ENCODE measurements at places on chromosomes 12 and 14. TPM values are rescaled to one million over a fixed set of nuclear protein-coding genes. Genes with fewer than 3 reads are reported as not detected.
A peak's percentile ranks its signal among the peaks of the same experiment; 100 is the strongest.

DNA sequence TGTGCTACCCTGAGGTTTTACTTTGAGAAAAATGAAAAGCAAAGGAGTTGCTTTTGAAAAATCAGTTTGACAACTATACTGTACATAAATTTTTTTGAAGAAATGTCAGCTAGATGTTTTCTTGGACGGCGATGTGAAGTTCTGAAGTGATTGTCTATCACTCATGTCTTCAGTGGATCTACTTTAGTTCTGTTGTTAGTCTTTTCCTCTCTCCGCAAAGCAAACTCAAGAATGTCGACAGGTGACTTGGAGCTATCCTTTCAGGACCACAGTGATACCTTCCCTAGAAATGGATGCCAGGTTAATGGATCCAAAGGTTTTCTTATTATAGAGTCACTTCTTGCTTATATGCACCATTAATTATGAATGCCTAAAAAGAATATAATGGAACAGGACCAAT, 1.2 kb downstream of the PTPRO start:
- no peak for DNase-seq

- peak; percentile 54 for DNase-seq
These were observed 1.3 kb downstream of the BBS10 start for GRCh38 chr12:76346798-76347420.

DNA sequence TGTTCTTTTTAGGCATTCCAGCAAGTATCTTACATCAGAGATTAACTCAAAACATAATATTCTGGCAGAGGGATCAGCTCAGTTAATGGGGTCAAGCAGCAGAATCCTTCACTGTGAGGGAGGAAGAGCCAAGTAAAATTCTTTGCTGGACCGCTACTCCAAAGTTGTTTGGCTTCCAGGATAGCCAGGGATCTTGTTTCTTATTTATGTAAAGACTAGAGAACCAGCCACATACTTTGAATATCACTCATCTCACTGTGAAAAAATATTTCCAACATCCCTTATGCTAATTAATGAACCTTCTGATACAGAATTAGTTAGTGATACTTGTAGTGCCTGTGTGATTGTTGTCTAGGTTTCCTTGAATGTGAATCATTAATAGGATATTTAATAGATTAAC, 94.2 kb downstream of the PLEKHA5 start:
- no peak for DNase-seq

DNA sequence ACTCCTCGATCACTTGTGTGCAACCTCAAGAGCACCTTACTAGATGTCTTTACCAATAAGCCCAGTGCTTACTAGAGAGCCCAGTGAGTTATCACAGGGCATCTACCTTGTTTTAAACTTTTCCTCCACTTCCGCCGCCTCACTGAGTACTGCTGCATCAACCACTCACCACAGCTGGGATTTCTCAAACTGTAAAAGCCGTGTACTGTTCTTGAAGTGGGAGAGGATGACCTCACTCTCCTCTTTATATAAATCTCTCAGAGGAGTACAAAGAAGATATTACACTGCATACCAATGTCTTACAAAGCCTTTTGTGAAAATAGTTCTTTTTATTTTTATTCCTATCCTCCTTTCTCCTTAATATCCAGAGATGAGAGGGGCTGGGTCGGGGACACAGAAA, 94.1 kb downstream of the PLCZ1 start:
- DNase-seq: no peak

DNA sequence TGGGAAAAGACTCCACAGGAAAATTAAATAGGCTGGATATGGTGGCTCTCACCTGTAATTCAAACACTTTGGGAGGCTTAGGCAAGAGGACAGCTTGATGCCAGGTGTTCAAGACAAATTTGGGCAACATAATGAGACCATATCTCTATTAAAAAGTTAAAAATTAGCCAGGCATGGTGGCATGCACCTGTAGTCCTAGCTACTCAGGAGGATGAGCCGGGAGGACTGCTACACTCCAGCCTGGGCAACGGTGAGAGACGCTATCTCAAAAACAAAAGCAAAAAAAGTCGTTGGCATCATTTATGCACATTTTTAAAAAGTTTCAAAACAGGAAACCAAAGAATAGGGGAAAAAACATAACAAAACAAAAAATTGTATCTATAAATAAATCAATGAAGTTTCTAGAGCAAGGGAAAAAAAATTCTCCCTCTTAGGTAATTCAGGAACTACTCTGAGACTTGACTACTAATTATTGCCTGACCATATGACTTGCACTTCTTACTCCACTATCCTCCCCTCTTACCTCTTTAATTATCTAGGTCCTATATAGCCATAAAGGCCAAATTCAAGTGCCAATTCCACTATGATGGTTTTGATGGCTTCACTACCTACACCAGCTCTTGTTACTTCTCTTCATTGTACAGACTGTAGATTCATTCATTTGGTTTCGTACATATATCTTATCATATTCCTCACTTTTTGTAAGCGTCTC, 1.6 kb downstream of the METTL3 start:
- no peak for DNase-seq

- DNase-seq: no peak
These were observed 95.5 kb upstream of the GARIN6 start for GRCh38 chr12:99552022-99552421.

GRCh38 chr12:116171549-116171948, 105.9 kb downstream of the MED13L start:
- DNase-seq: no peak

DNA sequence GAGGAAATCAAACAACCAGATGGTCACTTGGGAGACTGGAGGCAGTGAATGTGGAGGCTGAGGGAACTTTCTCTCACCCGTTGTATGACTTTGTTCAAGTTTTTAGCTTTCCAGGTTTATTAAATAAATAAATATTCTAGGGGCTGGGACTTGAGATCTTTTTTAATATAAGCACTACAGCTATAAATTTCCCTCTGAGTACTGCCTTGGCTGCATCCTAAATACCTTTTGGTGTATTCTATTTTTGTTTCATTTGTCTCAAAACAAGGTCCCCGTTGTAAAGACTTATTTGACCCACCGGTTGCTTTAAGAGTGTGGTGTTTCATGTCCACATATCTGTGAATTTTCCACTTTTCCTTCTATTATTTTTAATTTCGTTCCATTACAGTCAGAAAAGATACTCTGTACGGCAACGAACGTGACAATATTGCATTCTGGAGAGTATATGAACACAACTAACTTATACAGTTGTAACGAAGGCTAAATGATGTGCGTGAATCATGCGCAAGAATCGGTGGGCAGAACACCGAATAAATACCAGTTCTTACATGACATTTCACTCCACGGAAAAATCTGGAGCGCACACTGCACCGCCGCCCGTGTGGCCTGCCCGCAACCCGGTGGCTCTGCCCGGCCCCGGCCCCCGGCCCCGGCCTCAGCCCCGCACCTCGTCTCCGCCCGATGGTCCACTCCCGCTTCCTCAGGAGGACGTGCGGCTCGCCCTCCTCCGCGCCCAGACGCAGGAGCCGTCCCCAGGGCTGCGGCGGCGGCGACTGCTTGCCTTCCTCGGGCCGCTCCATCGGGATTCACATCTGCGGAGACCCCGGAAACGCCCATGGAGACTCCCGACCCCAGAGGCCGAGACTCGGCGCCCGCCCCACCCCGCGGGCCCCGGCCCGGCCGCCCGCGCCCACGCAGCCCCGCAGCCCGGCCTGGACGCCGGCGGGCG, 602 bp downstream of the CHFR start:
- DNase-seq: no peak

DNA sequence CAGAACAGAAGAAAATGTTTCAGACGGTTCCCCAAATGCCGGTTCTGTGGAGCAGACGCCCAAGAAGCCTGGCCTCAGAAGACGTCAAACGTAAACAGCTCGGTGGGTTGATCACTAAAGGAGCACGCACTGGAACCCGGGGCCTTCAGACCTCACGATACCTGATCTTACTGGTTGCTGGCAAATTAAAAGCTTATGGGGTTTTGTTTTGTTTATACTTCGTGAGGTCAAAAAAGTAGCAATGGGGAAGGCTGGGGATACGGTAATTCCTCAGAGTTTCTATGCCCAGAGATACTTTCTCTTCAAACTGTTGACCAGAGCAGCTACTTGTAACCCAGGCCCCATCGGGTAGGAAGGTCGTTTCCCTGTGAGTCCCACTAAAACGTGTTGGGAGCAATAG, 1.7 kb downstream of the CDKN1B start:
- no peak for DNase-seq

- no peak for DNase-seq
These were observed 60.3 kb downstream of the PHLDA1 start for GRCh38 chr12:75971253-75971652.

DNA sequence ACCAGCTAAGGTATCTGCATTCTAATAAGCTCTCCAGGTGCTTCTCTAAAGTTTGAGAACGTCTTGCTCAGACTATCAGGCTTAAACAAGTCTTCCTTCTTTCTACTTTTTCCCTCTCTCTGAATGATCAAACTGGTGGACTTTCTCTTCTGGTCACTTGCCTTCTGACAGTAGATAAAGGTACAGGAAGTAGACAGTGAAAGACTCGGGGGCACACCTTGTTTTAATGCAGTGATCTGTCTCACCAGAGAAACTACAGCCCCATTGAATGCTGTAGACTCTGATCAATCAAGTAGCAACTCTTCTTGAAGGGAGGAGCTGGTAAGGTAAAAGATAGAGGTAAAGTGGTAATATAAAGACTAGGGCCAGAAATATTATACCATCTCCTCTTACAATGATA, 48.1 kb upstream of the ATXN7L3B start:
- no peak for DNase-seq

RNASE7 gene
- not detected for total RNA-seq

GPR84 gene
- 0.49 TPM for total RNA-seq

CPSF6 gene
- total RNA-seq: 27.6 TPM

AHNAK2 gene
- 2.0 TPM for total RNA-seq

RND1 gene
- total RNA-seq: 0.36 TPM

RERGL gene
- total RNA-seq: 0.71 TPM

All from gastrocnemius medialis (tissue), 4 donors.